C1 segment of cervical spinal cord (tissue), 14 donors: ENCODE measurements at places on chromosomes 11 and 22.

DNA sequence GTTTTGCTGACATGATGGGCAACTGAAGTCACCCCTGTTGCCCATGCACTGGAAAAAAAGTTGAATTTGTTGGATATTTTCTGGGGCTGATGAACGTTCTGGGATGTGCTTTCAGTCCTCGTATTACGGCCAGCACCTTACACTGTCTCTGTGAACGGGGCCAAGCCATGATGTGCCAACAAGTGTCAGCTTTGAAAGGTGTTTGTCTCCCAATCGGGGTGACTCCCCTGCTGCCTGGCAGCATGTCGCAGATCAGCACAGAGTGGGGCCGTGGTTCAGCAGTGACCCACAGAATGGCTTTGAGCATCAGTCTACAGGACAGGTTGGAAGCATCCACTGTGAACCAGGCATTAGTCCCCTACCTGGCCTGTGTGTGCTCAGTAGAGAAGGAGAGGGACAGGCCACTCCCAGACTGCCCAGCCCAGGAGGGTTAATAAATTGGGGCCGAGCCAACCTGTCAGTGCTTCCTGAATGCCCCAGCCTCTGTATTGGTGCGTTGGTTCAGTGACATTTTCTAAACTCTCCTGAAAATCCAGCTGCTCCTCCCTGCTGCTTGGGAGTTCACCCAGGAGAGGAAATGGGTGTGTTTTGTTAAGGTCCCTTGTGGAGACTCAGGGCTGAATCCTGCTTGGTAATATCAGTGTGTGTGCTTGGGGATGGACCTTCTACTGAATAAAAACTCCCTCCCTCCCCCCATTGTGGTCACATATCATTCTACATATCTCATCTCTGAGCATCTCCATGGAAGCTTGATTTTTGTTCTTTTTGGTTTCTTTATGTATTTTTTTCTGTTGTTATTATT is 50.7 kb upstream of the TTC12 start:
- no peak for DNase-seq

DNA sequence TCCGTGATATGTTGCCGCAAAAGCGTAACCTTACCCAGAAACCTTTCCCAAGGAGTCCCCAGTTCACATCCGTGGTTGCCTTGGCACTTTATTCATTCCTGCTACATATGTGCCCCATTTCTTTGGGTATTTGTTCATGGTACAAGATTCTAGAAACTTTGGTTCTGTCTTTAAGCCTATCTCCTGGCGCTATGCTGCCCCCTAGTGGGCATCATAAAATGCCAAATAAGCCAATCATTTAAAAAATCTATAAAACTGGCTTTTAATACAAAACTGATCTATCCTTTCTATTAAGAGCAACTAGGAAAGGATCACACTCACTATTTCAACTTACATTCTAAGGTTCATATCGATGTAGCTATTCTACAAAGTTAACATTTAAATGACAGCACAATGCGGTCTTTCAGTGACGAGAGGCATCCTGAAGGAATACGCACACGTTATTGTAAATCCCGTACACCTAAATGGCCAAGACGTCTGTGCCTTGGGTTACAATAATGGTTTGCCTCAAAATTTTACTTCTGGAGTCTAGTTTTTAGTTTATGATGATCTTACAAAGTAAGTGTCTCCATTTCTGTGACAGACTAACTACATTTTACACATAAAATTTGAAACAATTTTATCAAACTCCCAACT is 16.2 kb downstream of the PIWIL3 start:
- peak; percentile 1 for DNase-seq

DNA sequence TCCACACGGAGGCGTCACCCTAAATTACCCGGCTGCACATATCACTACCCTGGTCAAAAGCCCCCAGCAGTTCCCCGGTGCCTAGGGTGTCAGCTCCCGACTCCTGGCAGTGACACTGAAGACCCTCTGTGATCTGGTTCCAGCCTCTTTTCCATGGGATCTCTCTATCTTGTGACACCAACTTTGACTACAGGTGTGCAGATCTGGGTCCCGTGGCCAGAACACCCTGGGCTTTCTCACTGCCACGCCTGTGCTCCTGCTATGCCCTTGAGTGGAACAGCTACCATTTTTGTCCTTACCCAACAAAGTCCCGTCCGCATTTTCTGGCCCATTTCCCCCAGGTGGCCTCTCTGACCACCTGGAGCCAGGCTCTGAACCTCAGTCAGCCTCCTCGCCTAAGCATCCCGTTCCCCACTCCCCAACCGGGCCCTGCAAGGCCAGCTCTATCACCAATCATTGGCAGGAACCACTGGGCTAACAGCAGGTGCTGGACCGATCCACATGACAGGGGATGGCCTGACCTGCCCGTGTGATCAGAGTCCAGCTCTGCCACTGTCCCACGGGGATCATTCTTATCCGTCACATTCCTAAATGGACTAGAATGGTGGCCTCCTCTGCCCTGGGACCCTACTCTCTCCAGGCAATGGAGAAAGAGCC is 20.7 kb upstream of the CBX7 start:
- DNase-seq, result no peak

DNA sequence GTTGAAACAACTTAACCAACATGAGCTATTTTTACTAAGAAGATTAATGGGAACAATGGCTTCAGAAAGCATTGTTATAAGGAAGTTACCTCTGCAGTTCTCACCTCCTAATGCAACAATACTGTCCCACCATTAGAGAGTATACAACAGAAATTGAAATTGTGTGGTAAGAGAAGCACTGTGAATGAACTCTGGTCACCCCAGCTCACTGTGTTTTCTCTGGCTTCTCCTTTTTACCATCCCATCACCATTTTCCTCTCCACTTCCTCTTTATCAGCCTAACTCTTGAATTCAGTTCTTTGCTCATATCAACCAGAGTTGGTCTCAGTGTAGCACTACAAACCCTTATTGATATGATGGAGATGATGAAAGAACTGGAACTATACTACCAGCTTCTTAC is 138.0 kb upstream of the POU2AF2 start:
- DNase-seq, result no peak

GRCh38 chr11:6611963-6612212 is 128 bp downstream of the TAF10 start:
- no peak for DNase-seq

DNA sequence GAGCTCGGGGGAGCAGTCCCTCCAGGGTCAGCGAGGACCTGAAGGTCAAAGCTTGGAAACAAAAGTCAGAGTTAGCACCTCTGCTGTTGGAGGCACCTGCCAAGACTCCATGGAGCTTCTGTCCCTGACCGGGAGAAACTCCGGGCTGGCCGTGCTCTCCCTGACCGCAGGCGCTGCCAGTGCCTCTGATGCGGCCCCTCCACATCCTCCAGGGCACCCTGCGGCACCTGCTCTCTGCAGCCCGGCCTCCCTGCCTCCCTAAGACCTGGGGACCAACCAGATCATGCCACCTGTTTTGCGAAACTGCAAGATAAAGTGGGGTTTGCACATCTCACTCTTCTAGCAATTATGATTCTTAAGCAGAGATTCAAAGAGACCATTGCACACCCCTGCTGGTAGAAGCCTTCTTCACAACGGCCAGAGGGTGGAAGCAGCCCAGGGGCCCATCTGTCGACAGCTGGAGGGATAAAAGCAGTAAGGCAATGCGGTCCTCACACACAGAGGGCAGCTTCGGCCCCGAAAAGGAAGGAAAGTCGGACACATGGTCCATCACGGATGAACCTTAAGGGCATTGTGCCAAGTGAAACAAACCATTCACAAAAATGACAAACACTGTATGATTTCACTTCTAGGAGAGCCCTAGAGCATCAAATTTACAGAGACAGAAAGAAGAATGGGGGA is 477.1 kb downstream of the BRD1 start:
- DNase-seq, result no peak

DNA sequence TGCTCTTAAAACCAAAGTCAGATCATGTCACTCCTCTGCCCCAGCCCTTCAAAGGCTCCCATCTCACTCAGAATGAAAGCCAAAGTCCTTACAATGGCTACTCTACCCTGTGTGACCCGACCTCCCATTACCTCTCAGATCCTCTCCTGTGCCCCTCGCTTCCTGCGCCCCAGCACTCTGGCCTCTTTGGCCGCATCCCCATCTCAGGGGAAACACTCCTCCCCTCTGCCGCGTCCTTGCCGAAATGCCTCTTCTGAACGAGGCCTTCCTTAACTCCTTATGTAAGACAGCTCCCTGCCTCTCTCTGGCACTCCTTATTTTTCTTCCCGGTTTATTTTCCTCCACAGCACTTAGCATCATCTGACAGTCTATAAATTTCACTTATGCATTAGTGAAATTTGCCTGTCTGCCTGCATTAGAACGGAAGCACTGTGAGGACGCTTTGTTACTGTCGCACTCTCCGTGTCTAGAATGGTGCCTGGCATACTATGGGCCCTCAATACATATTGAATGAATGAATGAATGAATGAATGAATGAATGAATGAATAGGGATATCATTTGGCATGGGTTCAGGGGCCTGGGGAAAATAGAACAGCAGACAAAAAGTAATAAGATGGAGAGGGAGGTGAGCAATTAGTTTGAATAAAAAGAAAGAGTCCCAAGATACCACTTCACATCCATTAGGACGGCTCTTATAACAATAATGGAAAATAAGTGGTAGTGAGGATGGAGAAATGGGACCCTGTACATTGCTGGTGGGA is 137.8 kb downstream of the CEP164 start:
- no peak for DNase-seq

DNA sequence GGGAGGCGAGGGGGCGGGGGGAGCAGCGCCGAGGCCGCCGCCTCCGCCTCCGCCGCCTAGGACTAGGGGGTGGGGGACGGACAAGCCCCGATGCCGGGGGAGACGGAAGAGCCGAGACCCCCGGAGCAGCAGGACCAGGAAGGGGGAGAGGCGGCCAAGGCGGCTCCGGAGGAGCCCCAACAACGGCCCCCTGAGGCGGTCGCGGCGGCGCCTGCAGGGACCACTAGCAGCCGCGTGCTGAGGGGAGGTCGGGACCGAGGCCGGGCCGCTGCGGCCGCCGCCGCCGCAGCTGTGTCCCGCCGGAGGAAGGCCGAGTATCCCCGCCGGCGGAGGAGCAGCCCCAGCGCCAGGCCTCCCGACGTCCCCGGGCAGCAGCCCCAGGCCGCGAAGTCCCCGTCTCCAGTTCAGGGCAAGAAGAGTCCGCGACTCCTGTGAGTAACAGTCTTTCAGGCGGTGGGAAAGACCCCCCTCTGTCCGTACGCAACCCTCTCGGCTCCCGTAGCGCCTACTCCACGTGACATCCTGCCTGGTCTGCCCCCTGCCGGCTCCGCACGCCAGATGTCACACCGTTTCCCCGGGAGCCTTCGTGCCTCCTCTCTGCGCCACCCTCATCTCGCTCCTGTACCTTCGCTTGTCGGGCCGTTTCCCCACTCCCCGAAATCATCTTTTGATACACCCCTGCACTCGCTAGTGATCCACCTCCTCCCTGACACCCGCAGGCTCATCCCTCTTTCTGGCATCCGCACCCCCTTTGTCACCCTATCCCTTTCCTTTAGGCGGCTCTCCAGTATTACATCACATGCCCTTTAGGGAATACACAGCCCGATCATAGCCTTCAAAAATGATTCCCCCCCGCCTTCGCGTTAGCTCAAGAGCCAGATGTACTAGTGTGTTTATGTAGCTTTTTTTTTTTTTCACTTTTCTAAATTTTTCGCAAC is 598 bp downstream of the ZFP91 start:
- peak; percentile 90 for DNase-seq

DNA sequence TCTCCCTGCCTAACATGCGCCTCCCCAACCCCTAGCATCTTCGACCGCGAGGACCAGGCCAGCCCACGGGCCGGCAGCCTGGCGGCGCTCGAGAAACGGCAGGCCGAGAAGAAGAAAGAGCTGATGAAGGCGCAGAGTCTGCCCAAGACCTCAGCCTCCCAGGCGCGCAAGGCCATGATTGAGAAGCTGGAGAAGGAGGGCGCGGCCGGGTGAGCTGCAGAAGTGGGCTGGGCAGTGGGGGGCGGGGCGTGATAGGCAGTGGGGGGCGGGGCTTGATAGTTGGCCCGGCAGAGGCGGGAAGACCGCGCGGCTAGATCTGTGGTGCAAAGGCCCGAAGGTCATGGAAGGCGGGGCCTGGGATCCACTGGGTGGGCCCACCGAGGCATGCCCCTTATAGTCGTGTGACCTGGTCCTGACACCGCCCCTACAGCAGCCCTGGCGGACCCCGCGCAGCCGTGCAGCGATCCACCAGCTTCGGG is 8.7 kb downstream of the SELENOM start:
- no peak for DNase-seq

- no peak for DNase-seq
Measured at GRCh38 chr11:107696140-107696539, 15.7 kb downstream of the SLN start.

- no peak for DNase-seq
Measured at GRCh38 chr11:80519596-80520506, 1079.0 kb upstream of the TENM4 start.

DNA sequence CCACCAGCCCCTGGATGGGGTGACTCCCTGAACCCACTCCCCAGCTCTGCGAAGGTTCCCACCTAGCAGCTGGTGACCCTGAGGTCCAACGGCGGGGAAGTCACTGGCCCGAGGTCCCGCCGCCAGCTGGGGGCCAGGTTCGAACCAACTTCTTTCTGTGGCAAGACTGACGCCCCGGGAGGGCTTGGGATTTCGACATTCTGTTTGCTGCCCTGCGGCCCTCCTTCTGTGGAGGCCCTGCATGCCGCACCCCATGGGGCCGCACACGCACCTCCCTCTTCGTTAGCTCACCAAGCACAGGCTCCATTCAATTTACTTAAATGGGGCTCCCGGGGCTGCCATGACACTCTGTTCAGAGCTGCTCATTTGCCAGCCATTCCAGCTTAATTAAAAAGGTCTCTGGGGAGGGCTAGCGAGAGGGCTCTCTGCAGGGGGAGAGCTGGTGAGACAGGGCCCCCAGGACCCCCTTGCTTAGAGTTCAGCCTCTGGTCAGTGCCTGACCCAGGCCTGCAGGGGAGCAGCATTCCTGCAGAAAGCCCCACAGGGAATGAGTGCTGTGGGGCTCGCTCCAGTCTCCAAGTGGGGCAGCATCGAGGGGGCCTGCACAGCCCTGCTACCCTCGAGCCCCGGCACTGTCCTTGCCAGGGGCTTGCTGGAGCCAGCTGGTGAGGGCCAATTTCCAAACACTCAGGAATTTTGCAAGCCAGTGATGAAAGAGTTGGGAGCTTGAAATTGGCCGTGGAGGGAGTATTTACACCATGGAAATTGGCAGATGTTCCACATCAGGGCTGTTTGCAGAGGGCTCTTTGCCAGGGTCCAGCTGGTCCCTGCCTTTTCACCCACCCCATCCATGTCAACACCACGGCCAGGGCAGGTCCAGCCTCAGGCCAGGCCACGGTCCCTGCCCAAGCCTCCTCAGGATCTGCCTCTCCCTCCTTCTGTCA is 80.8 kb downstream of the CACNA1I start:
- DNase-seq, result no peak

- no peak for DNase-seq
Measured at GRCh38 chr11:110850846-110851245, 138.6 kb upstream of the ARHGAP20 start.

- no peak for DNase-seq
Measured at GRCh38 chr11:46492532-46492931, 101.0 kb upstream of the CHRM4 start.

GRCh38 chr11:1561955-1562354 is 10.1 kb downstream of the DUSP8 start:
- DNase-seq, result no peak

DNA sequence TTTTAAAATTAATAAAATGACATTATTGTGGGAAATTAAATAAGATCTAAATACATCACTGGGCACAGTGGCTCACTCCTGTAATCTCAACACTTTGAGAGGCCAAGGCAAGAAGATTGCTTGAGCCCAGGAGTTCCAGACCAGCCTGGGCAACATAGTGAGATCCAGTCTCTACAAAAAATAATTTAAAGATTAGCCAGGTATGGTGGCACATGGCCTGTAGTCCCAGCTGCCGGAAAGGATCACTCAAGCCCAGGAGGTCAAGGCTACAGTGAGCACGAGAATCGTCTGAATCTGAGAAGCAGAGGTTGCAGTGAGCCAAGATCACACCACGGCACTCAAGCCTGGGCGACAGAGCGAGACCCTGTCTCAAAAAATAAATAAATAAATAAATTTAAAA is 15.9 kb upstream of the CARD10 start:
- no peak for DNase-seq
